Sigmoid colon (tissue), 7 donors: ENCODE measurements at places on chromosomes 6 and 20. TPM values are rescaled to one million over a fixed set of nuclear protein-coding genes. Genes with fewer than 3 reads are reported as not detected.

DNA sequence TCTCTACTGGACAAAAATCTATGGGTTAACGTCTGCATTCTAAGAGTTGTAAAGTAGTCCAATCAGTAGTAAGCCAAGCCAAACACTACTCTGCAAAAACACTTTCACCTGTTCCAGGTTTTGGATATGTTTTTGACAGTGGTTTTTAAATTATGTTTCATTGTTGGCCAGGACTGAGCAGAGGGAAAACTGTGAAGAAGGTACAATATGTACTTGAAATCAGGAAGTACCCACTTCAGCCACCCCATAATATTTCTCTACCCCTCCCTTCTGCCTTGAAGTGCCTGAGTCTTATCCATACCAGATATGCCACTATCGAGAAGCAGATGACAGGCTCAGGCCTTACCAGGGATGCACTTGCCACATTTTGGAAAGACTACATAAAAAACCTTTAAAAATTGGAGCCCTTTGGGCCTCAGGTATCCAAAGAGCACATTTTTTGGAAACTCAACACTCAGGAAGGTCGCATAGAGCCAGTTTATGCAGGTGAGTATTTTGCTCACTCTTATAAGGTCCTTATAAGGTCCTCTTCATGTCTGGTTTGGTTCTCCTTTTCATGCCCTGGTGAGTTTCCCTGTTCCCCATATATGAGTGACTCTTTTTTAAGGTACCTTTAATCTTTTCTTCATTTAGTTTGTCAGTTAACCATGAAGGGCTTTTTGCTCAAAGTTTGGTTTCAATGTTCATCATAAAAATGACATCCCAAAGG, 859.3 kb upstream of the FLRT3 start:
- no peak overlapping the region for H3K27ac ChIP-seq
- no peak overlapping the region for H3K4me3 ChIP-seq
- H3K4me1 ChIP-seq, result no peaks in the 10 kb centered on the region
- H3K36me3 ChIP-seq, result no peaks in the 10 kb centered on the region

DNA sequence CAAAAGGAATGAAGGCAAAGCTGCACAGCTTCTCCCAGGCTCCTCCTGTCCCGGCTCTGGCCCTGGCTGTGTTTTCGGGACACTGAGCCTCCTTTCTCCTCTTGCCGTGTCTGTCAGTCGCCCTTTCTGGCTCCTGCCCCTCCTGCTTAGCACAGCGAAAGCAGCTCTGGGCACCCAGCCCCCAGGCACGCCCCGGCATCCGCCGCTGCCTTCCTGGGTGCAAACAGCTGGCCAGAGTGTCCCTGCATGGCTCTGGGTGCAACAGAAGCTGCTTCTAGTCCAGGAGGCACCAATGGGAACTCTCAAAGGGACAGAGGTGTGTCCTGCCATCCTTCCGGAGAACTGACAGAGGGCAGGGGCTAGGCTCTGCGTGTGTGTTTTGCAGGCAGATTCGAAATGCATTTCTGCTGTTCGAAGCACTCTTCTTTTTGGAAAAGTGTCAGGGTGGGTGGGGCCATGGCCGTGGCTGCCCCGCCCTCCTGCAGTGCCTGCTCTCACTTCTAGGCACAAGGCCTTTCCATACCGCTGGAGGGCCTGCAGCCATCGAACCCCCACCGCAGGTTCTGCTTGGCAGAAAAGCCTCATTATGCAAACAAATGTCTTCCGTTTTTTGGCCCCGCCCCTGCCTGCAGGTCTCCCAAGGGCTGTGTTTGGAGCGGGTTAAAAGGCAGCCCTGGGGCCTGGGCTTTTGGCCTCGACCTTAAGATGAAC, 15.5 kb downstream of the COL9A3 start:
- DNase-seq, result peak; percentile 74
- H3K27ac ChIP-seq, result peak overlapping the region; percentile 36

DNA sequence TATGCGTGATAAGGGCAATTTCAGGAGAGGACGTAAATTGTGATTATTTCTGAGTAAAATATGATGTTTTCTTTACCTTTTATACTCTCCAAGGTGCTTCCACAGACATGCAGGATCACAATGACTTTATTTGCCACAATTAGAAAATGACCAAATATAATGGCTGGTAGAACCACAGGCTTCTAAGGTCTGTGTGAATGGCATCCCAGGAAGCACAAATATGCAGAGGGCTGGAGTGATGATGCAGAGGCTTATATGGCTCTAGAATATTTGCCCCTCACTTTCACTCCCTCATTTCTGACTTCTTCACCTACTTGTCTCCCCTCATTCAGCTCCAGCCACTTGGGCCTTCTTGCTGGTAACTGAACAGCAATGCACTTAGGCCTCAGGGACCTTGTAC, 502.1 kb upstream of the MAP3K7 start:
- no peaks in the 10 kb centered on the region for H3K36me3 ChIP-seq
- DNase-seq, result no peak
- H3K4me3 ChIP-seq, result no peak overlapping the region
- no peaks in the 10 kb centered on the region for H3K4me1 ChIP-seq
- no peaks in the 10 kb centered on the region for H3K27me3 ChIP-seq

OR2B2 gene
- not detected for total RNA-seq

DCBLD1 gene
- 10.5 TPM for total RNA-seq
